ENCODE measurements at places on chromosomes 6 and 20.
A peak's percentile ranks its signal among the peaks of the same experiment; 100 is the strongest.

- H3K4me1 ChIP-seq: no peaks in the 10 kb centered on the region
- no peaks in the 10 kb centered on the region for H3K27me3 ChIP-seq
- no peak for DNase-seq
- H3K27ac ChIP-seq: no peak overlapping the region
- H3K36me3 ChIP-seq: peaks cover 7% of the 10 kb centered on the region
These were observed 114.6 kb downstream of the ADAT2 start for GRCh38 chr6:143335865-143336264.

DNA sequence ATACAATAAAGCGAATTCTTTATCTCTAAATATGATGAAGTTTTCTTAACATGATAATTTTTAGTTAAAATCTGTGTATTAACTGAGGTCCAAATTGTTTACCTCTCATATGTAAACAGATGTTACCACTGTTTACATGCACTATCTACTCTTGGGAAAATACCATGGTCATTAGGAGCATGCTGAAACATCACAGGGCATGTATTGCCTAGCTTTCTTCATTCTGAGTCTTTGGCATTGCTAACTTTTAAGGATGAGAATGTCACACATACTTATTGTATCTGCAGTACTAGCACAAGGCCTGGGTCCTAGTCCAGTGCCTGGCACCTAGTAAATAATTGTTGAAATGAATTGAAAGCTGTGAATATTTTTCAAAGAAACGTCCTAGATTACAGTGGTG lies 20.6 kb downstream of the SMPDL3A start:
- H3K36me3 ChIP-seq: peaks cover 34% of the 10 kb centered on the region
- H3K4me1 ChIP-seq: peaks cover 18% of the 10 kb centered on the region
- no peaks in the 10 kb centered on the region for H3K27me3 ChIP-seq
- H3K27ac ChIP-seq: no peak overlapping the region

DNA sequence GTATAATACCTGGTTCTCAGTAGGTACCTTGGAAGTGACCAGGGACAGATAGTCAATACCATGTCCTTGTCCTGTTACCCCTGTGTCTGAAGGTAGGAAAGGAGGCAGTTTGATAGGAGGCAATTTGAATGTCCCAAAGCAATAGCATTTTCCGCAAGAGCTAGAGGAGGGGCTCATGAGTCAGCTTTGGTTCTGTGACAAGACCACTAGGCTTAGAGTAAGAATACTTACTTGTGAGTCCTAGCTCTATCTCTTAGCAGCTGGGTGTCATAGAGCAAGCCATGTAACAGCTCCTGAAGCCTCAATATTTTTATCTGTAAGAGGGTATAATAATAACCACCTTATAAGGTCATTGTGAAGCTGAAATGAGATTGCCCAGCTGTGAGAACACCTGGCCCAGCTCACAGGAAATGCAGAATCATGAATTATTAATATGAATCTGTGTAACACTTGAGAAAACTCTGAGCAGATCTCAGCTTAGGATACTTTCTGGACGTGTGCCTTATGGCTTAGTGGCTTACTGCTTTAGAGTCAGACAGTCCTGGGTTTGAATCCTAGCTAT lies 58.6 kb downstream of the DAAM2 start:
- no peak overlapping the region for H3K27ac ChIP-seq
- DNase-seq: no peak
- no peaks in the 10 kb centered on the region for H3K36me3 ChIP-seq
- H3K4me1 ChIP-seq: peaks cover 11% of the 10 kb centered on the region

DNA sequence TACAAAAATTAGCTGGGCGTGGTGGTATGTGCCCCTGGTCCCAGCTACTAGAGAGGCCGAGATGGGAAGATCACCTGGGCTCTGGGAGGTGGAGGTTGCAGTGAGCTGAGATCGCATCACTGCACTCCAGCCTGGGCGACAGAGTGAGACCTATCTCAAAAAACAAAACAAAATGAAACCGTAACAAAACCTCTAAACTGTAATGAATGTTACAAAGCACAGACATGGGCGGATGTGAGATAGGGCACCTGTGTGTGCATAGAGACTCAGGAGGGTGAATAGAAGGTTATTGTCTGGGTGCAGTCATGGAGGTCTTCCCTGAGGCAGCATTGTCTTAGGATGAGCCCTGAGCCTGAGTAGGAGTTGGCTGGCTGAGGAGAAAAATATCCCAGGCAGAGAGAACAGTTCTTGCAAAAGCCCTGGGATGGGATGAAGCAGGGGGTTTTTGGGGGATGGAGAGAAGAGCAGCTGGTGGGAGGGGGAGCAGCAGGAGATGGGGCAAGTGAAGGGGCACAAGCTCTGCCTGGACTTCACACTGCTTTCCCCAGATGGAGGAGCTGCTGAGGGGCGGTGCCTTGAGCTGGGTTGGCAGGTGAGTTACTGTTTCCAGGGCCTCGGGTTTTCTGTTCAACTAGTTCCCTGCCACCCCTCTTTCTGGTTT lies 5.2 kb downstream of the BCAS4 start:
- no peaks in the 10 kb centered on the region for H3K27me3 ChIP-seq
- no peak overlapping the region for H3K4me3 ChIP-seq
- no peak for DNase-seq
- no peaks in the 10 kb centered on the region for H3K36me3 ChIP-seq

DNA sequence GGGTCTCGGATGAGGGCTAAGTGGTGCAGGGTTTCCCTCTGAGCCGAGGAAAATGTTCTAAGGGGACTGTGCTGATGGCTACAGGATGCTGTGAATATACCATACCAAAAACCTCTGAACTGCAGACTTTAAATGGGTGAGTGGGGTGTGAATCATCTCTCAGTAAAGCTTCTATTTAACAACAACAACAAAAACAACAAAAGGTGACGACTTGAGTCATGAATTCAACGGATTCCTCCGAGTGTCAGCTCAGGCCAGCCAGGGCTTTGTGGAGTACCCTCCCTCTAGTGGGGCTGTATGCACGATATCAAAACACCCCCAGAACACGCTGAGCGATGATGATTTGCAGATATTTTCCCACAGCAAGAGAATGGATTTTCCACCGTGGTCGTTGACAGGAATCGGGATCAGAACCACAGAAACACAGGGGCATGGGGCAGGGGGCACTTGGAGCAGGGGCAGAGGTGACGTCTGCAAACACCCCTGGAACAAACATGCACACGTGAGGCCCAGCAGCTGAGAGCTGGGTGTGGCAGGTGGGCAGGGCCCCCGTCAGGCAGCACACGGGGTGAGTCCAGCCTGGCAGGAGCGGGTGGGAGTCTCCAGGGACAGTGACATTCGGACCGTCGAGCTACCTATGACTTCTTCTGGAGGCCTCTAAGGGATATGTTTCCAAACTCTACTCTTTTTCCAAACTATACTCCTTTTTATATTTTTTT lies 38.6 kb downstream of the SLC2A4RG start:
- H3K4me3 ChIP-seq: no peak overlapping the region
- DNase-seq: no peak
- no peaks in the 10 kb centered on the region for H3K27me3 ChIP-seq
- peaks cover 10% of the 10 kb centered on the region for H3K4me1 ChIP-seq
- H3K36me3 ChIP-seq: peaks cover 20% of the 10 kb centered on the region

- DNase-seq: no peak
- H3K27ac ChIP-seq: peak overlapping the region; percentile 100
- H3K4me1 ChIP-seq: peaks cover 35% of the 10 kb centered on the region
- no peaks in the 10 kb centered on the region for H3K27me3 ChIP-seq
These were observed 23.8 kb upstream of the FAM50B start for GRCh38 chr6:3825331-3825831.

DNA sequence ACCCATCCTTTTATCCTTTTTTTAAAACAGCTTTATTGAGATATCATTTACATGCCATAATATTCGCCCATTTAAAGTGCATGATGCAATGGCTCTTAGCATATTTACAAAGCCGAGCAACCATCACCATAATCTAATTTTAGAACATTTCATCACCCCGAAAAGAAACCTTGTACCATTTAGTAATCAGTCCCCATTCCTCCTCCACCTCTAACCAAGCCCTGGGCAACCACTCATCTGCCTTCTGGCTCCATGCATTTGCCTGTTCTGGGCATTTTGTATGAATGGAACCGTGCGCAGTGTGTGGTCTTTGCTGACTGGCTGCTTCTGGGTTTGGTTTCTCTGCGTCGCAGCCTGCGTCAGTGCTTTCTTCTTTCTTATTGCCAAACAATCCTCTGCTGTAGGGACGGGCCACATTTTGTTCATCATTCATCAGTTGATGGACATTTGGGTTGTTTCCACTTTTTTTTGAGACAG lies 10.2 kb upstream of the EEF1A2 start:
- H3K27ac ChIP-seq: no peak overlapping the region
- H3K4me1 ChIP-seq: no peaks in the 10 kb centered on the region
- H3K4me3 ChIP-seq: no peak overlapping the region
- no peak for DNase-seq

GRCh38 chr6:97097068-97098047 lies 172.8 kb downstream of the KLHL32 start:
- no peak overlapping the region for H3K4me3 ChIP-seq
- no peaks in the 10 kb centered on the region for H3K36me3 ChIP-seq
- no peaks in the 10 kb centered on the region for H3K27me3 ChIP-seq
- no peak for DNase-seq

- peaks cover 67% of the 10 kb centered on the region for H3K27me3 ChIP-seq
- DNase-seq: no peak
- H3K4me1 ChIP-seq: no peaks in the 10 kb centered on the region
- H3K27ac ChIP-seq: no peak overlapping the region
These were observed 4.8 kb downstream of the F13A1 start for GRCh38 chr6:6315660-6316059.

DNA sequence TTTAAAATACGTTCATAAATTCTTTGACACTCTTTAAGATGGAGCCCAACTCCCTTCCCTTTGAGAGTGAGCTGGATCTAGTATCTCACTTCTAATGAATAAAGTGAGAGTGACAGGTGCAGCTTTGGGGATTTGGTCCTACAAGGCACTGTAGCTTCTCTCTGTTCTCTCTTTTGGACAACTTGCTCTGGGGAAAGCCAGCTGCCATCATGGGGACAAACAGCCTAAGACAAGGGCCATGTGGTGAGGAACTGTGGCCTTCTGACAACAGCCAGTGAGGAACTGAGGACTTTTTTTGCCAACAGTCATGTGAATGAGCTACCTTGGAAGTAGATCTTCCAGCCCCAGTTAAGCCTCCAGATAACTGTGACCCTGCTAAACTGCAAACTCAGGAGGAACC lies 272.8 kb upstream of the AGPAT4 start:
- no peaks in the 10 kb centered on the region for H3K36me3 ChIP-seq
- H3K4me3 ChIP-seq: no peak overlapping the region
- peaks cover 2% of the 10 kb centered on the region for H3K4me1 ChIP-seq
- H3K27ac ChIP-seq: no peak overlapping the region
- no peak for DNase-seq

- peaks cover 43% of the 10 kb centered on the region for H3K27me3 ChIP-seq
- H3K36me3 ChIP-seq: no peaks in the 10 kb centered on the region
- H3K4me1 ChIP-seq: no peaks in the 10 kb centered on the region
- H3K4me3 ChIP-seq: no peak overlapping the region
- no peak overlapping the region for H3K27ac ChIP-seq
These were observed 20.8 kb upstream of the FAM83D start for GRCh38 chr20:38905375-38905774.

DNA sequence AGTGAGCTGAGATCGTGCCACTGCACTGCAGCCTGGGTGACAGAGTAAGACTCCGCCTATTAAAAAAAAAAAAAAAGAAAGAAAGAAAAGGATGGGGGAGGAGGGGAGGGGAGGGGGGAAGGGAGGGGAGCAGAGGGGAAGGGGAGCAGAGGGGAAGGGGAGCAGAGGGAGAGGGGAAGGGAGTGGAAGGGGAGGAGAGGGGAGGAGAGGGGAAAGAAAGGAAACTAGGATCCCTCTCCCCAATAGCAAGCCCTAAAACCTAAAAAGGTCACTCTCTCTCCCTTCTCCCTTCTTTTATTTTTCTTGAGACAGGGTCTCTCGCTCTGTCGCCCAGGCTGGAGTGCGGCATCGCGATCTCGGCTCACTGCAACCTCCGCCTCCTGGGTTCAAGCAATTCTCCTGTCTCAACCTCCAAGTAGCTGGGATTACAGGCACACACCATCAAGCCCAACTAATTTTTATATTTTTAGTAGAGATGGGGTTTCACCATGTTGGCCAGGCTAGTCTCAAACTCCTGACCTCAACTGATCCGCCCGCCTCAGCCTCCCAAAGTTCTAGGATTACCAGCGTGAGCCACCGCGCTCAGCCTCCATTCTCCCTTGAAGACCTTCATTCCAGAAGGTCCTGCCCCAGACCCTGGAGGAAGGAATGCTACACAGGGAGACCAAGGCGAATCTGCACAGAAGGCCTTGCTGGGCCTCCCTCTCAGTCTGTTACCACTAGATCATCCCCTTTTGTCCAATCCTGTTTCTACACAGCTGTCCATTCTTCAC lies 45.8 kb upstream of the PIM1 start:
- H3K27me3 ChIP-seq: no peaks in the 10 kb centered on the region
- no peak overlapping the region for H3K4me3 ChIP-seq
- H3K36me3 ChIP-seq: no peaks in the 10 kb centered on the region
- DNase-seq: no peak
- peaks cover 42% of the 10 kb centered on the region for H3K4me1 ChIP-seq

- DNase-seq: no peak
- H3K27me3 ChIP-seq: no peaks in the 10 kb centered on the region
- peaks cover 23% of the 10 kb centered on the region for H3K4me1 ChIP-seq
These were observed 34.4 kb downstream of the NCOA7 start for GRCh38 chr6:125824946-125825771.

GRCh38 chr6:41443616-41444525 lies 102.3 kb upstream of the FOXP4 start:
- H3K4me3 ChIP-seq: peak overlapping the region; percentile 40
- H3K4me1 ChIP-seq: peaks cover 64% of the 10 kb centered on the region
- H3K36me3 ChIP-seq: no peaks in the 10 kb centered on the region
- DNase-seq: peak; percentile 60

- no peaks in the 10 kb centered on the region for H3K27me3 ChIP-seq
- H3K4me3 ChIP-seq: no peak overlapping the region
- peaks cover under 1% of the 10 kb centered on the region for H3K4me1 ChIP-seq
- H3K36me3 ChIP-seq: no peaks in the 10 kb centered on the region
- no peak for DNase-seq
- H3K27ac ChIP-seq: no peak overlapping the region
These were observed 103.2 kb upstream of the GRIK2 start for GRCh38 chr6:101290346-101290745.

DNA sequence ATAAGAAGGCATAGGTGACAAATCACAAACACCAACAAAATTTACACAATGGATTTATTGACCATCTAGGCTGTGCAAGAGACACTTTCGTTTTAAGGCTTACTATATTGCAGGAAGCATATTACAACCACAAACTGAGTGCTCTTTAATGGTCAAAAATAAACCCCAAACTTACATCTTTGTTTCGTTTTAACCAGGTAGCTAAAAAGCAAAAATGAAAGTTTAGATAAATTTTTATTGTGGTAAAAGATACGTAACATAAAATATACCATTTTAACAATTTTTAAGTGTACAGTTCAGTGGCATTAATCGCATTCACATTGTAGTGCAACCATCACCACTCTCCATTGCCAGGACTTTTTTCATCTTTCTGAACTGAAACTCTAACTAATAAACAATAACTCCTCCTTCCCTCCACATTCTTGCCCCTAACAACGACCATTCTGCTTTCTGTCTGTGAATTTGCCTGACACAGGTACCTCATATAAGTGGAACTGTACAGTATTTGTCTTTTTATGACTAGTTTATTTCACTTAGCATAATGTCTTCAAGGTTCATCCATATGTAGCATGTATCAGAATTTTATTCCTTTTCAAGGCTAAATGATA lies 32.3 kb upstream of the DUSP22 start:
- no peak overlapping the region for H3K27ac ChIP-seq
- H3K27me3 ChIP-seq: peaks cover 31% of the 10 kb centered on the region
- H3K4me3 ChIP-seq: no peak overlapping the region
- no peaks in the 10 kb centered on the region for H3K4me1 ChIP-seq
- no peak for DNase-seq
